Cardiac muscle cell (in vitro differentiated cells and primary cell): ENCODE measurements at places on chromosomes 11 and 22. TPM values are rescaled to one million over a fixed set of nuclear protein-coding genes. Genes with fewer than 3 reads are reported as not detected.

The ACCS gene
- 11.0 and 14.7 TPM in 2 replicates for polyA plus RNA-seq

The MIAT gene
- polyA plus RNA-seq = 0.11 and 0.30 TPM in 2 replicates

The SMC1B gene
- polyA plus RNA-seq = 0.04 TPM in 1 of 2 replicates, not detected in the other

The ISX gene
- polyA plus RNA-seq = not detected in 2 replicates

The RIN1 gene
- polyA plus RNA-seq = 1.9 and 4.8 TPM in 2 replicates

The OR10G4 gene
- not detected in 2 replicates for polyA plus RNA-seq

The CYP2D6 gene
- 2.3 and 2.6 TPM in 2 replicates for polyA plus RNA-seq

The NFAM1 gene
- polyA plus RNA-seq = 0.97 and 1.9 TPM in 2 replicates

The GLYATL1B gene
- polyA plus RNA-seq = not detected in 2 replicates

The XRCC6 gene
- 423 and 442 TPM in 2 replicates for polyA plus RNA-seq

The NLRP14 gene
- 1.0 and 1.4 TPM in 2 replicates for polyA plus RNA-seq

The VSIG10L2 gene
- not detected in 2 replicates for polyA plus RNA-seq

The LRRC10B gene
- polyA plus RNA-seq = 0.62 and 0.65 TPM in 2 replicates

The CHRNA10 gene
- not detected in 2 replicates for polyA plus RNA-seq

The OTOG gene
- polyA plus RNA-seq = 0.49 TPM in 1 of 2 replicates, not detected in the other

The UPK2 gene
- 1.4 and 3.3 TPM in 2 replicates for polyA plus RNA-seq

The RCOR2 gene
- 34.7 and 41.0 TPM in 2 replicates for polyA plus RNA-seq

The GGTLC3 gene
- 2.2 and 5.9 TPM in 2 replicates for polyA plus RNA-seq

The SNX32 gene
- polyA plus RNA-seq = 13.2 and 21.4 TPM in 2 replicates

The B3GAT1 gene
- polyA plus RNA-seq = not detected in 2 replicates

The MRGPRF gene
- polyA plus RNA-seq = 9.3 and 9.7 TPM in 2 replicates

The ZNF215 gene
- 1.0 and 1.6 TPM in 2 replicates for polyA plus RNA-seq

The PITPNM1 gene
- 24.8 and 26.3 TPM in 2 replicates for polyA plus RNA-seq

The FAM180B gene
- 0.12 TPM in 1 of 2 replicates, not detected in the other for polyA plus RNA-seq

The ZW10 gene
- polyA plus RNA-seq = 13.4 and 14.7 TPM in 2 replicates

The MS4A15 gene
- not detected in 2 replicates for polyA plus RNA-seq

The TRIM48 gene
- not detected in 2 replicates for polyA plus RNA-seq

The CARNS1 gene
- polyA plus RNA-seq = 2.1 and 4.8 TPM in 2 replicates

The MS4A6A gene
- polyA plus RNA-seq = not detected in 2 replicates

The LGALS12 gene
- polyA plus RNA-seq = not detected in 2 replicates

The CCDC89 gene
- polyA plus RNA-seq = 1.1 TPM in 1 of 2 replicates, not detected in the other

The AP2A2 gene
- 47.6 and 67.6 TPM in 2 replicates for polyA plus RNA-seq

The OR8A1 gene
- not detected in 2 replicates for polyA plus RNA-seq

The EHF gene
- not detected in 2 replicates for polyA plus RNA-seq

The RASL10A gene
- polyA plus RNA-seq = 1.2 and 3.5 TPM in 2 replicates

The KRTAP5-8 gene
- not detected in 2 replicates for polyA plus RNA-seq

The GP1BB gene
- 80.9 and 83.2 TPM in 2 replicates for polyA plus RNA-seq

The PRAME gene
- not detected in 2 replicates for polyA plus RNA-seq
